Nucleus accumbens (tissue), 56 donors: ENCODE measurements at places on chromosomes 1 and 21.

- no peak for DNase-seq
These were observed 4.6 kb upstream of the KRTAP10-4 start for GRCh38 chr21:44568667-44569556.

GRCh38 chr1:206469933-206470691 is at the start of gene IKBKE:
TSS of gene IKBKE (plus strand) at chr1:206470476. CDS start at chr1:206473228, 2,752 bp downstream.
- DNase-seq: peak; percentile 23

GRCh38 chr1:173507847-173508209 is 30.7 kb downstream of the PRDX6 start:
- no peak for DNase-seq

- DNase-seq: no peak
These were observed at the start of gene NT5C1A for GRCh38 chr1:39671793-39672550. TSS of gene NT5C1A (minus strand) at chr1:39672107. CDS start at chr1:39672038, 69 bp downstream.

- DNase-seq: no peak
These were observed 15.1 kb upstream of the COP1 start for GRCh38 chr1:176222196-176222595.

- no peak for DNase-seq
These were observed 27.9 kb downstream of the GNB1 start for GRCh38 chr1:1862905-1863547.

- DNase-seq: no peak
These were observed 4.1 kb upstream of the PEF1 start for GRCh38 chr1:31648641-31649357.

DNA sequence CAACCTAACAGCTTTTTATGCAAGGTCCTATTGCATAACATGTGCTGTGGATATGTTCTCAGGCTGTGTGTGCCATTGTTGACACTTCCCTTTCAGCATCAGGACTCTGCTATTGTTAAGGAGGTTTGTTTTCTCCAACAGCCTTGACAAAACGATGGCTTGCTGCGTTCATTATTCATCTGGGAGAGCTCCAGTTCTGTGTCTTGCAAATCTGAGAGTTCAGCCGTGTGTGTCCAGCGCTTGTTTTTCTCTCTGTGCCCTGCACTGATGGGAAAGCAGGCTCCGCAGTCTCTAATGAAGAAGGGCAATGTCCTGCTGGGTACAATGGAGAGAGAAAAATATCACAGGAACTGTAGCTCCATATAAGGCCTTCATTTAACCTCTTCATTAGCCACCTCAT is 63.7 kb downstream of the CLDN17 start:
- no peak for DNase-seq

DNA sequence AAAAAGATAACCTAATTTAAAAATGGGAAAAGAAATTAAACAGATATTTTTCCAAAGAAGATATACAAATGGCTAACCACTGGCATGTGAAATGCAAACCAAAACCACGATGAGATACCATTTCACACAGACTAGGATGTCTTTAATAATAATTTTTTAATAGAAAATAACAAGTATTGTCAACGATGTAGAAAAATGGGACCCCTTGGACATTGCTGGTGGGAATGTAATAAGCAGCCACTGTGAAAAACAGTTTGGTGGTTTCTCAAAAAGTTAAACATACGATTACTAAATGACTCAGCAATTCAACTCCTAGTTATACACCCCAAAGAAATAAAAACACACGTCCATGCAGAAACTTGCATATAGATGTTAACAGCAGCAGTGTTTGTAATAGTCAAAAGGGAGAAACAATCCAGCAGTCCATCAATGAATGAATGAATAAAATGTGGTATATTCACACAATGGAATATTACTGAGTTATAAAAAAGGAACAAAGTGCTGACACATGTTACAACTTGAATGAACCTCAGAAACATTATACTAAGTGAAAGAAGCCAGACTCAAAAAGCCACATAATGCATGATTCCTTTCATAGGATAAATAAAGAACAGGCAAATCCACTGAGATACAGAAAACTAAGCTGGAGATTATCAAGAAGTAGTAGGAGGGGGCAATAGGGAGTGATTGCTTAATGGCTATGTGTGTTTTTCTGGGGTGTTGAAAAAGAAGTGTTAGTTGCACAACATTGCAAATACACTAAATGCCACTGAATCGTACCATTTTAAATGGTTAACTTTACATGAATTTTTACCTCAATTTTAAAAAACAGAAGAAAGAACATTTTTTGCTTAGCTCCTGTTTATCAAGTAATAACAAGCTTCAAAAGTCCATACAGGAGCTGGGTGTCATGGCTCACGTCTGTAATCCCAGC is 4.1 kb downstream of the PPT1 start:
- no peak for DNase-seq

DNA sequence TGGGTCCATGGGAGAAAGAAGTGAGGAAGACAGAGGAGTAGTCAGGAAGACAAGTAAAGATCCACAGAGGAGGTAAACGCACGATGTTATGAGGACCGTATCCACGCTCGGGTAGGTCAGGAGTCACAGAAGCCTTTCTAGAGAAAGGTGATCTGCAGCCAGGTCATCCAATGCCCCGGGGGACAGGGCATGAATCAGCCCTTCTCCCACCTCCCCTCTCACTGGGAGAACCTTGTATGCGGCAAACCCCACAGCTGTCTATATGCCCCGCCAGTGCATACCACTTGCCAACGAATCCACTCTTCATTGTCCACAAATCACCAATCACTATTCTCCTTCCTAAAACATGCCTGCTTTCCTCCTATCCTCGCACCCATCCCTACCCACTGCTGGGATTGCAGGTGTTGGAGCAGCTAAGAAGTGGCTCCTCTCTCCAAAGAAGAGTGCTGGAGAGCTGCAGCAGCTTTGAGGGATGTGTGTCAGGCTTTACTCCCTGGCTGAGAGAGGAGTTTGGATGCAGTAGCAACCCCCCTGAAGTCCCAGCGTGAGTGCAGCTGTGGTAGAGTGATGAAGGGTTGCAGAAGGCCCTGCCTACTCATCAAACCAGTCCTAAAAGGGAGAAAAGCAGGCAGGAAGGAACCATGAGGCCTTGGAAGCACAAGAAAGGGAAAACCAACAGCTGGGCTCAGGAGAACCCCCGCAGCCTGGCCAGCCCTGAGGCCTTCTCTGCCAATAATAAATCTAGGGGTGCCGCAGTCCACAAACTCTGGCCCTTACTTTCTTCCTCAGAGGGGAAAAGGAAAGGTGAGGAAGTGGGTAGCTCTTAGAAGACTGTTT is 102.2 kb upstream of the GADD45A start:
- no peak for DNase-seq

DNA sequence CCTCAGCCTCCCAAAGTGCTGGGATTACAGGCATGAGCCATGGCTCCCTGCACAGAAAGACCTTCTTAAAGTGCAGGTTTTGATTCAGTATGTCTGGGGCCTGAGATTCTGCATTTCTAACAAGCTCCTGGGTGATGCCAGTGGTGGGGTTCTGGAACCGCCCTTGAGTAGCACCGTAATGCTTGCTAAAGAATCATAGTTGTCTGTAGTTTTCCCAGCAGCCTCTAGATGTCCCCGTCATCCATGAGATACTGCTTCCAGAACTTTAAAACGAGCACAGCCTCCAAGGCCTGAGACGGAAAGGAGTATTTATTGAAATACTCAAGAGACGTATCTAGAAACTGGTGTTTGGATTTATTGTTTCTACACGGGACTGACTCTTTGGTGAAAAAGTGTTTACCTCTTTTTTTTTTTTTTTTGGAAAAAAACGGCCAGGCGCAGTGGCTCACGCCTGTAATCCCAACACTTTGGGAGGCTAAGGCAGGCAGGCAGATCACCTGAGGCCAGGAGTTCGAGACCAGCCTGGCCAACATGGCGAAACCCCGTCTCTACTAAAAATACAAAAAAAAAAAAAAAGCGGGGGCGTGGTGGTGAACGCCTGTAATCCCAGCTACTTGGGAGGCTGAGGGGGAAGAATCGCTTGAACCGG is 2.6 kb upstream of the TOR3A start:
- DNase-seq: no peak

DNA sequence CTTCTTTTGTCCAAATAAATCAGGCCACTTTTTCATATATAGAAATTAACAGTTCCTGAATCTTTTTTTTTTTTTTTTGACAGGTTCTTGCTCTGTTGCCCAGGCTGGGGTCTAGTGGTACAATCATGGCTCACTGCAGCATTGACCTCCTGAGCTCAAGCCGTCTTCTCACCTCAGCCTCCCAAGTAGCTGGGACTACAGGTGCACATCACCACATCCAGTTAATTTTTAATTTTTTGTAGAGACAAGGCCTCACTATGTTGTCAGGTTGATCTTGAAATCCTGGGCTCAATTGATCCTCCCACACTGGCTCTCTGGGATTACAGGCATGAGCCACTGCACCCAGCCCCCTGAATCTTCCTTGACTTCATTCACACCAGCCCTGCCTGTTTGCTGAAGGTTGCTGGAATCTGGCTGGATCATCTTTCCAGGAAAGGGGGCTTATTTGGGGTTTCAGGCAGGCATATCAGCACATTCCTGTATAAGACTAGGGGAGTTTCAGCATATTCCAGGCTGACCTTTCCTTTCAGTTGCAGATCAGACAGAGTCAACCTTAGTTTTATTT is 78.2 kb upstream of the ARHGAP29 start:
- no peak for DNase-seq

DNA sequence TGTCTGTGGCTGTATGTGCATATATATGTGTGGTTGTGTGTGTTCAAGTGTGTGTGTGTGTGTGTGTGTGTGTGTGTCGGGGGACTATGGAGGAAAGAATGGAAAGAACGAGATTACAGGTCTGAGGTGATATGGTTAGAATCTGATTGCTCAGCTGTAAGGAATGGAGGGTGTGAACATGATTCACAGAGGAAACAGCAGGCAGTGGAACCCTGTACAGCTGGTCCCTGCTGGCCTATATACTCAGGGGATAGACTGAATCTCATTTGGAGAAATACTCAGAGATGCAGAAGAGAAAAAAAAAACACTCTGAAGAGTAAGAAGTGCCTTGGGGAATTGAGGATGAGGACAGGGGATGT is 180.1 kb upstream of the ESRRG start:
- DNase-seq: no peak

DNA sequence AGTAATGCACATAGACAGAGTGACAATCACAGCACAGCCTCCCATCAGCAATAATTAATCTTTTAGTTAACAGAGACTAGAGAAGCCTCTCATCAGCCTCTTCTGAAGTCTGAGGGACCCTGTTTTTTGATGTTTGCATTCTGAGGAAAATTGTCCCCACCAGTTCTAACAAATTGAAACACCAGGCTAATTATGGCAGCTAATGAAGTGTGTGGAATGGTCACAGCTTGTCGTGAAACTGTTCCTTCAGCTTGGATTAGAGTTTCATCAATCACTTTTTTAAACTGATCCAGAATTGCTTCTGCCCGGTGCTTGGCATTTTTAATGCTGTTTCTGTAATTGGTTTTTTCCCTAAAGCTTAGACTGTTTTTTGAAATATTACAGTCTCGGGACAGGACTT is 208.0 kb downstream of the SPATA17 start:
- DNase-seq: no peak

GRCh38 chr1:156356875-156357534 is 12.0 kb upstream of the RHBG start:
- no peak for DNase-seq
